Fibroblast of pulmonary artery (primary cell): ENCODE measurements at places on chromosomes 1 and 21.

- peak; percentile 87 for DNase-seq
Measured at GRCh38 chr1:206864939-206865671, at the start of gene IL20. IL20 (plus strand) TSS chr1:206865623; CDS start chr1:206865853, 230 bp downstream.

GRCh38 chr1:13769212-13769611, 69.2 kb downstream of the PRDM2 start:
- DNase-seq = no peak

DNA sequence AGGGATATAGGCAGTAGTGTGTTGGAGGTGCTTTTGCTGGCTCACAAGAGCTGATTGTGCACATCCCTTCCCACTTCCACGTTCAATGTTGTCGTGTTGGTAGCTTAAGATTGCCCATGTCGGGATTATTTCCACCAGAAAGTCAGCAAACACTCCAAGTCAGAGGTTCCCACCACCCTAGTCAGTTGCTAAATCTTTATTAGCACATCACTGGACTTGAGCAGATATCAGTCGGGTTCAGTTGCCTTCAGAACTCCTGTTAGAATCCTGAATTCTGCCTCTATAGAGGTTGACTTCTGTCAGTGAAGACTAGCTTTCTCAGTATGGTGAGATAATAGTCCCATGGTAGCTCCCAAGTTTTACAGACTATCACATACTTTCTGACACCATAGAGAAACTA, 10.5 kb downstream of the AGL start:
- DNase-seq = no peak

- DNase-seq = no peak
Measured at GRCh38 chr1:229098361-229098760, 172.6 kb upstream of the RAB4A start.

DNA sequence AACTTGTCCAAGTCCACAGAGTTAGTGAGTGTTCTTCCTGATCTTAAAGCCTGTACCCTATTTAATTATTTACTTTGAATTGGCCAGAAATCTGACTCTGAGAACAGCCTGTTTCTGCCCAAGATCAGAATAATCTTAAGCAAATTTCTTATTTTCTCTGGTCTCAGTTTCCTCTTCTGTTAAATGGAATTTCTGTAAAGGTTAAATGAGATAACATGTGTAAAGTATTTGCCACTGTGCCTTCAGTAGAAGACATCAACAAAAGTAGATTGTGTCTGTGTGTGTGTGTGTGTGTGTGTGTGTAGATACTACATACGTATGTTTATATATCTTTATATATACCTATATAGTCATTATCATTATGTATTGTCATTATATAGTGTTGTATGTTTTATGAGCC, 124.2 kb upstream of the FGGY start:
- no peak for DNase-seq

DNA sequence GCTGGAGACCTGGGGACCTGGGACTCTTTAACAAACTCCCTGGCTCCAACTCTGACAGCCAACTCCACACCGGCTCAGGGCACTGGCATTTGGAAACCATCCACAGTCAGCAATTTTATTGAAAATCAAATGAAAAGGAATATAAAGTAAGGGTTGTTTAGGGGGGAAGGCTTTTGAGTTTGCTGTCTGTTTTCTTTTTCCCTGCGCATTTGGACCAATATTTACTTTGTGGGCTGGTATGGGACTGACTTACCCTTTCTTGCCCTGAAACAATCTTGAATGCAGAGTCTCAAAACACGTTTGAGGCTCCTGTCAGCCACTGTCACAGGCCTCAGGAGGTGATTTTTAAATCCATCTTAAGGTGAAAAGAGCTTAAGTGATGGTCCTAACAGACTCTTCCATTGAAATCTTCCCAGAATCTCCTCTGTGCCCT, 15.4 kb upstream of the EFHD2 start:
- no peak for DNase-seq

DNA sequence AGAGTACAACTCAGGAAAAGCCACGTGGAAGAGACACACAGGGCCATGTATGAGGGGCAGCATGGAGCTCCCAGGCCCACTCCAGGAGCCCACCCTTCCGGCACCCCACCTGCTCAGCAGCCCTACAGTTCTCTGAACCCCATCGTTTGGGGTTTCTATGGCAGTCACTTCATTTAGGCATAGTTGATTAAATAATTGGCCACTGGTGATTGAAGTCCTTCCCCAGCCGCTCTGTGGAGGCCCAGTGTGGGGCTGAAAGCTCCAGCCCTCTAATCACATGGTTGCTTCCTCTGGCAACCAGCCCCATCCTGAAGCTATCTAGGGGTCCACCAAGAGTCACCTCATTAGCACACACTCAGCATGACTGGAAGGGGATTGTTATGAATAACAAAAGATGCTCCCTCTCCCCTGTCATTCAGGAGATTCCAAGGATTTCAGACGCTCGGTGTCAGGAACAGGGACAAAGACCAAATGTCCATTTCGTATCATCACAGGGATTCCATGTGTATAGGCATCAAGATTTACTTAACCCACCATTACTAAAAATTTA, 12.2 kb upstream of the S100A7A start:
- no peak for DNase-seq

- peak; percentile 91 for DNase-seq
Measured at GRCh38 chr21:32257962-32258785, 20.7 kb downstream of the MIS18A start.

GRCh38 chr1:66943361-66943969, 18.7 kb downstream of the MIER1 start:
- no peak for DNase-seq

DNA sequence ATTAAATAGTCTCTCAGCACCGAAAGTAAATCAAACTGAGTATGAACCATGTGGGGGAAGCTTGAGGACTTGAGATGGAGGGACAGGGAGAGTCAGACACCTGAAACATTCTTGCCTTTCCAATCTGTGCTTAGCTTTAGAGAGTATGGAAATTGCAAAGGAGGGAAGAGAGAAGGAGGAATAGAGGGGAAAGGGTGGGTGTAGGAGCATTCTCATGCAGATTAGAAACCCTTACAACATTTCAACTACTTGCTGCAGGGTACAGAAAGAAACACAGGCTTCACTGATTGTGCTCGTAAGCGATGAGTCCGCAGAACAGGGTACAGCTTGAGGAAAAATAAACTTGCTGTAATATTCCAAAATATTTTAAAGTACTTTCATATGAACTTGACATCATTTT, 73.8 kb downstream of the NIBAN1 start:
- no peak for DNase-seq

GRCh38 chr1:22868331-22868730, 104.3 kb downstream of the LACTBL1 start:
- DNase-seq = no peak

DNA sequence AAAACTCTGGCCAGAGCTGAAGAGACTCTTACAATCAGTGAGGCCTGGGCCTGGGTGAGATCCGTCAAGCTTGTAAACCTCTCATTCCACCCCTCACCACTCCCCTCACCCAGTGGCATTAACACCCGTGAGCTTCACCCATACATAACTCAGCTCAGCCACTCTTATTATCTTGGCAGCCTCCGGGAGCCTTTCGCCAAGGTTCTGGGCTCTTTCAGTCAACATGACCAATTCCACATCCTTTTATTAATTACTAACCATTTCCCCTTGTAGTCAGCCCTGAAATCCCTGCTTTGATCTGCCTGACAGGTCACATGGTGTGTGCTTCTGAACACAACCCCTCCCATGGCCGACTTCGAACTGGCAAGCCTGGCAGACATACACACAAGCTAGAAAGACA, 134.8 kb downstream of the SETD4 start:
- DNase-seq = peak; percentile 71

GRCh38 chr1:227884370-227885134, 63.2 kb downstream of the WNT9A start:
- no peak for DNase-seq

DNA sequence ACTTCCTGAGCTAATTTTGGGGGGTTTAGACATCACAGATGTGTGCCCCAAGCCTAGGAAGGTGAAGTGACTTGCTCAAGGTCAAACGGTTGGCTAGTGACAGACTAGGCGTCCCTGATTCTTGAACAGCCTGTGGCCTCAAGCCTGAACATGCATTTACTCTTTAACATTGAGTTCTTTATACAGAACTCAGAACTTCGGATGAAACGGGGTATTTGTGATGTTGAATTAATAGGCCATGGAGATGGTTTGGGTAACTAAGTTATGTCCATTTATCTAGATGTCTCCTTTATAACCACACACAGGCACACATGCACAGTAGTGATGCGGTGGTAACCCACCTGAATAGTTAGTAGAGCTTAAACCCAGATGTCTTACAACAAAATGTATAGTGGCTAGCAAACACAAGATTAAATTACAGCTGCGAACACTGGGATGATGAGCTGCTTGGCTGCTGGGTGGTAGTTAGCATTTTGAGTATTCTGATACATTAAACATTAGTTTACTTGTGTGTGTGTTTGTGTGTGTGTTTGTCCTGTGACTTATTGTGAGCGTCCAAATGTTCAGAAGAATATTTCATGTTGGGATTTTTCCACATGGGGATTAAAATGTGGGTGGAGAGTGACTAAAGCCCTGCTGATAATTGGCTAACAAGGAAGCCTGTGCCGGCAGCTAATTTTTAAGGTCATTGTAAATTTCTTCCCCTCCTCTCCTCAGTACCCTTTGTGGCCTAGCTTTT, 2.3 kb downstream of the ATP1A1 start:
- no peak for DNase-seq

GRCh38 chr1:163935738-163936374, 614.1 kb downstream of the NUF2 start:
- DNase-seq = no peak

- no peak for DNase-seq
Measured at GRCh38 chr1:11935057-11935412, 518 bp downstream of the PLOD1 start.

DNA sequence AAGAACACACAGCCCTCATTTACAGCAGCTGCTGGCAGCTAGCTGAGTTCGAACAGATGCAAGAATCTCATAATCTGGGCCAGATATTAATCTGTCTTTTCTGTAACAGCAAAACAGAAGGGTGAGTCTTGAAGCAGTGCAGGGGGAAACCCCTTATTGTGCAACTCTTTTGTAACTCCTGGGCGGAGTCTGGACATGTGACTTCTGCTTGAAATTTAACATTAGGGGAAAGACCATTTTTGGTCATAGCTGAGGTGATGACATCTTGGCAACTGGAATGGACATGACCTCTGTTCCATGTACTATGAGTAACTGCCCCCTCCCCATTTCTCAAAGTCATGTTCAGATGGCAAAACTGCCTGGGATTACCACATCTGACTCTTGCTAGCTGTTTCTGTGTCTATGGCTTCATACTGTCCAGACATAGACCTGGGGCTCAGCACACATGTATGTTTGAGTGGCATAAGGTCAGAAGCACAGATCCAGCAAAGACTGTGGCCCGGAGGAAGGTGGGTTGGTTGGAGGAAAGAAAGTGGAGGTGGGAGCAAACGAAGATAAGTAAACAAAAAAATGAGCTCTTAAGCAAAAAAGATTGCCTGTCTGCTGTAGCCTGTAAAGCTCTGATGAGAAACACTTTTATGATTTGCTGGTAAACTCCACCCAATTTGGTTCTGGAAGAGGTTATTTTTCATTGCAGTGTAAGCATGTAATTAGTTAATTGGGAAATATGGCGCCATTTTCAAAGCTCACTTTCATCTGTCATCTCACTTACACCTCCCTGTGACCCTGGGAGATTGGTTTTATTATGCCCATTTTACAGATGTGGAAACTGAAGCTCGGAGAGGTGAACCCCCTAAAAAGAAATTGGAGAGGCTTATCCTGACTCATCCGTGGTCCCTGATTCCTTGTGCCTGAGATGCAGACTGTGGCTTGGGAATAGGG, 26.1 kb downstream of the ETS2 start:
- DNase-seq = peak; percentile 100

DNA sequence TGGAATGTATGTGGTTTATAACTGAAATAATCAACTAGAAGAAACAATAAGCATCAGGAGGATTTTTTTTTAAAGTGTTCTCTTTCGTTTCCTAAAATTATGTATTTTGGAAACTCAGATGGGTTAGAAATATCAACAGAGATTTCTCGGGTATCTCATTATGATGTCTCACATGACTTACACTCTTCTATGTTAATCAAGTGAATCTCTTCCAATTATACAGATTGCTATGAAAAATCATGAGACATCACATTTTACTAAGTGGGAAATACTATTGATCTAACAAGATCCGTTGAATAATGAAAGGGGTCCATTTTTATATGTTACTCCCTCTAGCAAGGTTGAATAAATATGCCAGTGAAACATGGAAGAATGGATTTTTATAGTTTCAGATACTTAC, 54.7 kb upstream of the NRIP1 start:
- no peak for DNase-seq

GRCh38 chr1:226549094-226549936, 751 bp downstream of the STUM start:
- no peak for DNase-seq
